A549 treated with Mapracorat at 1 μM for 4 hours (cell line): ENCODE measurements at places on chromosomes 1 and 21. TPM values are rescaled to one million over a fixed set of nuclear protein-coding genes. Genes with fewer than 3 reads are reported as not detected.

Gene FAM229A
- 2.5 to 5.6 TPM (median 4.0 TPM) in 5 replicates for total RNA-seq

Gene PLA2G2C
- total RNA-seq, result not detected in 5 replicates

Gene C1orf116
- total RNA-seq, result 4.3 to 6.5 TPM (median 5.5 TPM) in 5 replicates

Gene LMOD1
- not detected in 5 replicates for total RNA-seq

Gene CDA
- total RNA-seq, result 29.1 to 42.2 TPM (median 35.4 TPM) in 5 replicates

Gene TNNI3K
- 0.22 TPM in 1 of 5 replicates, not detected in the others for total RNA-seq

Gene TSPAN2
- total RNA-seq, result 0.94 to 1.5 TPM (median 1.1 TPM) in 5 replicates

Gene GRIK1
- not detected in 5 replicates for total RNA-seq

Gene RRAGC
- total RNA-seq, result 29.8 to 32.1 TPM (median 31.1 TPM) in 5 replicates

Gene LINGO4
- total RNA-seq, result not detected in 5 replicates

Gene MRPL9
- total RNA-seq, result 73.9 to 90.5 TPM (median 84.1 TPM) in 5 replicates

Gene MAN1A2
- total RNA-seq, result 5.1 to 7.5 TPM (median 6.9 TPM) in 5 replicates

Gene OLFM3
- not detected in 5 replicates for total RNA-seq

Gene PLEKHN1
- 3.6 to 6.3 TPM (median 5.7 TPM) in 5 replicates for total RNA-seq

Gene TNFRSF25
- total RNA-seq, result 2.3 to 4.9 TPM (median 3.4 TPM) in 5 replicates

Gene CFAP107
- total RNA-seq, result not detected in 5 replicates

Gene HES4
- 22.0 to 73.2 TPM (median 67.5 TPM) in 5 replicates for total RNA-seq

Gene OR2M3
- total RNA-seq, result not detected in 5 replicates

Gene RGS8
- total RNA-seq, result not detected in 5 replicates

Gene CYP2J2
- 0.07 to 0.11 TPM (median 0.08 TPM) in 3 of 5 replicates, not detected in the others for total RNA-seq

Gene CHIA
- total RNA-seq, result not detected in 5 replicates

Gene GJB3
- 9.5 to 15.0 TPM (median 11.7 TPM) in 5 replicates for total RNA-seq

Gene CLDN17
- not detected in 5 replicates for total RNA-seq

Gene ATP6V1G3
- not detected in 5 replicates for total RNA-seq

Gene SV2A
- 0.05 to 0.17 TPM (median 0.10 TPM) in 5 replicates for total RNA-seq

Gene LAMB3
- 16.9 to 24.8 TPM (median 20.5 TPM) in 5 replicates for total RNA-seq

Gene DRAXIN
- total RNA-seq, result 0.03 to 0.07 TPM (median 0.06 TPM) in 5 replicates

Gene LIN28A
- not detected in 5 replicates for total RNA-seq

Gene CRYAA
- not detected in 5 replicates for total RNA-seq

Gene ERICH3
- total RNA-seq, result not detected in 5 replicates

Gene ZNF593OS
- 0.65 TPM in 1 of 5 replicates, not detected in the others for total RNA-seq

Gene SESN2
- 6.2 to 8.8 TPM (median 8.3 TPM) in 5 replicates for total RNA-seq

Gene RGS13
- not detected in 5 replicates for total RNA-seq

Gene KCNH1
- 2.0 to 2.2 TPM (median 2.1 TPM) in 5 replicates for total RNA-seq

Gene HSD3B1
- total RNA-seq, result 0.27 TPM in 1 of 5 replicates, not detected in the others

Gene C1orf141
- total RNA-seq, result not detected in 5 replicates

Gene RBM8A
- total RNA-seq, result 224 to 253 TPM (median 231 TPM) in 5 replicates

Gene HTR6
- 0.15 to 0.22 TPM (median 0.19 TPM) in 4 of 5 replicates, not detected in the other for total RNA-seq

Gene ATP1A2
- total RNA-seq, result 0.04 to 0.10 TPM (median 0.05 TPM) in 5 replicates

Gene VHLL
- not detected in 5 replicates for total RNA-seq

Gene UBXN11
- 11.8 to 18.4 TPM (median 15.9 TPM) in 5 replicates for total RNA-seq

Gene C1orf210
- total RNA-seq, result not detected in 5 replicates

Gene IFI44L
- not detected in 5 replicates for total RNA-seq

Gene RNU1-3
- not detected in 5 replicates for total RNA-seq

Gene BRINP2
- total RNA-seq, result 0.08 to 0.15 TPM (median 0.13 TPM) in 5 replicates

Gene MCOLN3
- total RNA-seq, result 3.6 to 4.3 TPM (median 4.0 TPM) in 5 replicates

Gene TCHHL1
- not detected in 5 replicates for total RNA-seq

Gene SLC6A17
- 4.1 to 5.9 TPM (median 5.6 TPM) in 5 replicates for total RNA-seq

Gene SLC2A5
- 0.27 to 0.83 TPM (median 0.39 TPM) in 5 replicates for total RNA-seq

Gene ANGPTL7
- total RNA-seq, result not detected in 5 replicates
